ENCODE measurements at places on chromosomes 16 and 17. TPM values are rescaled to one million over a fixed set of nuclear protein-coding genes. Genes with fewer than 3 reads are reported as not detected.

- peaks cover 13% of the 10 kb centered on the region for H3K4me1 ChIP-seq
- no peaks in the 10 kb centered on the region for H3K27me3 ChIP-seq
- no peak overlapping the region for H3K27ac ChIP-seq
- peaks cover 4% of the 10 kb centered on the region for H3K36me3 ChIP-seq
- no peak for DNase-seq
These were observed 13.8 kb downstream of the CRK start for GRCh38 chr17:1442187-1442586.

GRCh38 chr16:54805648-54806047, 125.0 kb upstream of the IRX5 start:
- H3K36me3 ChIP-seq = no peaks in the 10 kb centered on the region
- H3K4me1 ChIP-seq = no peaks in the 10 kb centered on the region
- no peak for DNase-seq
- no peak overlapping the region for H3K4me3 ChIP-seq
- no peaks in the 10 kb centered on the region for H3K27me3 ChIP-seq

The GAS7 gene
- 4.6 TPM for total RNA-seq

The KRT24 gene
- not detected for total RNA-seq

The TMEM106A gene
- total RNA-seq = 12.8 TPM

The SPNS3 gene
- 2.0 TPM for total RNA-seq

GRCh38 chr17:43979011-43979410, 25.3 kb upstream of the PYY start:
- H3K4me1 ChIP-seq = peaks cover 7% of the 10 kb centered on the region
- H3K27me3 ChIP-seq = peaks cover 22% of the 10 kb centered on the region
- no peaks in the 10 kb centered on the region for H3K36me3 ChIP-seq
- no peak for DNase-seq
- H3K27ac ChIP-seq = no peak overlapping the region
- no peak overlapping the region for H3K4me3 ChIP-seq

DNA sequence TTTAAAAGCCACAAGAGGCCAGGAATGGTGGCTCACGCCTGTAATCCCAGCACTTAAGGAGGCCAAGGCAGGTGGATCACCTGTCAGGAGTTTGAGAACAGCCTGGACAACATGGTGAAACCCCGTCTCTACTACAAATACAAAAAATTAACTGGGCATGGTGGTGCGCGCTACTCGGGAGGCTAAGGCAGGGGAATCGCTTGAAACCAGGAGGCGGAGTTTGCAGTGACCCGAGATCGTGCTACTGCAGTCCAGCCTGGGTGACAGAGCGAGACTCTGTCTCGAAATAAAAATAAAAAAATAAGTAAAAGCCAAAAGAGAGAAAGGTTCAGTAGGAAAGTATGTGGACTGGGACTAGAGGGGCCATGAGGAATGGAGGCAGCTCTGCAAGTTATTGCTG, 13.1 kb upstream of the ITGAL start:
- peaks cover 35% of the 10 kb centered on the region for H3K4me1 ChIP-seq
- H3K36me3 ChIP-seq = no peaks in the 10 kb centered on the region
- peak overlapping the region; percentile 48 for H3K27ac ChIP-seq
- DNase-seq = no peak
- no peak overlapping the region for H3K4me3 ChIP-seq
- H3K27me3 ChIP-seq = no peaks in the 10 kb centered on the region

DNA sequence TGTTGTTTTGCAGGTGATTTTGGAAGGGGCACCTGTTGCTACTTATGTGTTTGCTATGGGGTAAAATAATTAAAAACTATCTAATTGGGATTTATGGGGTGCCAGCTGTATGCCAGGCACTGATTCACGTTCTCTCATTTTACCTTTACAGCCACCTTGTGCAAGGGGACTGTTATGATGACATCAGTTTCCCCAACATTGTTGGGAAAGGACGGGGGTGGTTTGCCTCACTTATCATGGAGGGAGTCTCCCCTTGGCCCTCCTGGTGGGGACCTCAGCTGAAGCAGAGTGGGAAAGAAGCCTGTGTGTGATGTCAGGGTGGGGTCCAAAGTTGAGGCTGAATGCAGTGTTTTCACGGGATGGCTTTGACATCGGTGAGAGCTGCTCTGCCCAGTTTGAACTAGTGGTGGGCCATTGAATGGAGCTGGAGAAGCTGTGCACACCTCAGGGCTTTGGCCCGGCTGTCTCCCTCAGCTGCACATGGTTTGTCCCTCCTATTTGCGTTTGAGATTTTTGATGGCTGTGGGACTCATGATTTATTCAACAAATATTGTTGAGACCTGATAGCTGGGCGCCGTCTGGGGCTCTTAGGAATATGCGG, 36.1 kb downstream of the CMIP start:
- no peaks in the 10 kb centered on the region for H3K36me3 ChIP-seq
- H3K4me3 ChIP-seq = no peak overlapping the region
- H3K27ac ChIP-seq = no peak overlapping the region
- peaks cover 53% of the 10 kb centered on the region for H3K4me1 ChIP-seq
- DNase-seq = no peak

The P3H4 gene
- 5.9 TPM for total RNA-seq

DNA sequence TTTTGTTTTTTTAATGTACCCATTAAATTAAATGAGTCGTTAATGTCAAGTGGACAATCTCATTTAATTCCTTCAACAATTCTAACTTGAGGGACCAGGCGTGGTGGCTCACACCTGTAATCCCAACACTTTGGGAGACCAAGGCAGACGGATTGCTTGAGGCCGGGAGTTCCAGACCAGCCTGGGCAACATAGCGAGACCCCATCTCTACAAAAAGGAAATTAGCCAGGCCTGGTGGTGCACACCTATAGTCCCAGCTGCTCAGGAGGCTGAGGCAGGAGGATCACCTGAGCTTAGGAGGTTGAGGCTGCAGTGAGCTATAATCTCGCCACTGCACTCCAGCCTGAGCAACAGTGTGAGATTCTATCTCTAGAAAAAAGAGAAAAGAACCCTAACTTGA, 20.7 kb upstream of the GSG1L start:
- H3K27ac ChIP-seq = no peak overlapping the region
- no peak for DNase-seq
- H3K27me3 ChIP-seq = no peaks in the 10 kb centered on the region
- H3K4me3 ChIP-seq = no peak overlapping the region

All from CD4-positive, alpha-beta memory T cell (primary cell).